ENCODE measurements at places on chromosomes 1 and 21.

- DNase-seq, result no peak
These were observed 27.1 kb downstream of the CRNN start for GRCh38 chr1:152386940-152387339.

GRCh38 chr21:31509194-31510017, 150.1 kb upstream of the SOD1 start:
- DNase-seq, result peak; percentile 90

DNA sequence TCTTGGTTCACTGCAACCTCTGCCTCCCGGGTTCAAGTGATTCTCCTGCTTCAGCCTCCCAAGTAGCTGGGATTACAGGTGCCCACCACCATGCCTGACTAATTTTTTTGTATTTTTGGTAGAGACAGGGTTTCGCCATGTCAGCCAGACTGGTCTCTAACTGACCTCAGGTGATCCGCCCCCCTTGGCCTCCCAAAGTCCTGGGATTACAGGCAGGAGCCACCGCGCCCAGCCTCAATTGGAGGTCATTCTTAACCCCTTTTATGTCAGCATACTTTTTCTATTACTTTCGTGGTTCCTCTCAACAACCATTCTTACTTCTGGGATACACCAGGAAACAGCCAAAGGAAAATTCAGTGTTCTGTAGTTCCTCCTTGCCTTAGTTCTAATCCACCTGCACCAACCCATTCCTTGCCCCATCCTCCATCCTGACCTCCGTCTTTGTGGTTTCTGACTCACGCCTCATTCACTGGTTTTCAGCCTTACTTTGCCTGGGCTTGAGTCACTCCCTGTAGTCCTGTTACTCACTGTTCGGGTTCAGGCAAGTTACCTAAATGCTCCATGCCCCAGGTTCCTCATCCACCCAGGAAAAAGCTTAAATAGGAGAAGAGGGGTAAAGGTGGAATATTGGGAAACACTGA, 12.9 kb upstream of the BCL10 start:
- peak; percentile 51 for DNase-seq

GRCh38 chr1:32758795-32759430, 56.3 kb upstream of the SYNC start:
- no peak for DNase-seq

- no peak for DNase-seq
These were observed 453.3 kb downstream of the NUF2 start for GRCh38 chr1:163774978-163775620.

GRCh38 chr1:162228586-162228985, 148.1 kb downstream of the SPATA46 start:
- DNase-seq, result no peak

DNA sequence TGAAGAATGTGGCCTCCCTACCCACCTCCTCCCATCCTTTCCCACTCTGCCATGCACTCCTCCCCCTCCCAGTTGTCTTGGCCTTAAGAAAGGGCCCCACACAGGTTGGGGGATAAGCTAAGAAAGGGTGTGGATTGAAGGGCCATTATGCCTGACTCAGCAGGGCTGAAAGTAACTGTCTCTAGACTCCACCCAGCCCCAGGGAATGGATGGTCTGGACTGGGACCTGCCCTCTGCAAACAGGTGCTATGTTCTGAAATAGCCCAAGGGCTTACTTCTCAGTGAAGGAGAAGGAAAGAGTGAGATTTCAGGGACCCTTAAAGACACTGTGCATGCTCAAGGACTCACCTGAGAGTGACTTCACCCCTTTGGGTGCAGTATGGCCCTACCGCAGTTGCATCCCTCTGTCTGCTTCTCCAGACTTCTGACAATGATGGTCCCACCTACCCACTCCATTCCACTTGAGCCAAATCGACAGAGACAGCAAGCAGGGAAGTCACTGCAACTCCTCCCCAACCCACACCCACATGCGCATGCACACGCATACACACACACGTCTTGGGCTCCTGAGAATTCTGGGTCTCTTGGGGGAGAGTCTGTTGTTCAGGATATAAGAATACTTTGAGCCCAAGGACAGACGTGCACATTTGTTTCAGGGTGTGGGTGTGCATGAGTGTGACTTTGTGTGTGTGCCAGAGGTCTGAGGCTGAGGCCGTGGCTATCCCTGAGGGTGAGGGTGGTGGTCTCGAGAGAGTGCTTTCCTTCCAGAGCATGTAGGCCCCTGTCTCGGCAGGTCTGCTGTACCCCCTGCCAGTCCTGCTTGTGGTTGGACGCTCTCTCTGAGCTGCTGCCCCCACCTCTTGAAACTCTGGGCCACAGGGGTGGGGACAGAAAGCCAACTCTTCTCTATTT, 231.9 kb downstream of the PTPRU start:
- DNase-seq, result no peak

DNA sequence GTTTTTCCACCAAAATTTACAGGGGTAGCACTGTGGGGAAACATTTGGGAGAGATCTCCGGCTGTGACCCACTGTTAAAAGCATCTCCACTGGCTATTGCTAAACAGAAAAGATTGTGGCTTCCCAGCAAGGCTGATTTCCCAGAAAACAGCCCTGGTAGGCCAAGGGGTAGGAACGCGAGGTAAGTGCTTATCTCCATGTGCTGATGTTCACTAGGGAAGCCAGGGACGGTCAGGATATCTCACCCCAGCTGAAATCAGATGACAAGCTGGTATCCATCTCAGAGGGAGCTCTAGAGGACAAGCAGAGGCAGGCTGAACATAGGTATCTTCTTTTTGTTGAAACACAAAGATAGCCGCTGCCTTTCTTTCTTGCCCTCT, 63.6 kb downstream of the MIS18A start:
- no peak for DNase-seq

- no peak for DNase-seq
These were observed 78.4 kb downstream of the CD58 start for GRCh38 chr1:116492358-116492811.

GRCh38 chr1:1156140-1157032, 17.3 kb upstream of the TTLL10 start:
- DNase-seq, result no peak

- no peak for DNase-seq
These were observed 459.2 kb upstream of the DAB1 start for GRCh38 chr1:57882934-57883641.

DNA sequence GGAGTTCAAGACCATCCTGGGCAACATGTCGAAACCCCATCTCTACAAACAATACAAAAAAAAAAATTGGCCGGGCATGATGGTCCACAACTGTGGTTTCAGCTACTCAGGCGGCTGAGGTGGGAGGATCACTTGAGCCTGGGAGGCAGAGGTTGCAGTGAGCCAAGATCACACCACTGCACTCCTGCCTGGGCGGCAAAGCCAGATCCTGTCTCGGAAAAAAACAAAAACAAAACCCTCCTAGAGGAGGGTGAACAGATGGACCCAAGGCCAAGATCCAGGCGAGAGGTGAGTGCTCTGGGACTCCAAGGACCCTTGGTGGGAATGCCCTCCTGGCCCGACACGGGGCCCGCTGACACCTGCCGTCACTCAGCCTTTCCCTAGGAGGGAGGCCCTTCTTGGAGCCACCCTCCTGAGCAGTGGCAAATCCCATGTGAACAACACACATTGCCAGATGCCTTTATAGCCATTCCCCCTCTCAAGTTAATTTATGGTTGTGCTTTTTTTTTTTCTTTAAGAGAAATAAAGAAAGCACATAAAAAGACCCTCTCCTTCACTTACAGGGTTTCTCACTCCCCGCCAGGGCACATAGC, 380 bp downstream of the TFF2 start:
- no peak for DNase-seq

DNA sequence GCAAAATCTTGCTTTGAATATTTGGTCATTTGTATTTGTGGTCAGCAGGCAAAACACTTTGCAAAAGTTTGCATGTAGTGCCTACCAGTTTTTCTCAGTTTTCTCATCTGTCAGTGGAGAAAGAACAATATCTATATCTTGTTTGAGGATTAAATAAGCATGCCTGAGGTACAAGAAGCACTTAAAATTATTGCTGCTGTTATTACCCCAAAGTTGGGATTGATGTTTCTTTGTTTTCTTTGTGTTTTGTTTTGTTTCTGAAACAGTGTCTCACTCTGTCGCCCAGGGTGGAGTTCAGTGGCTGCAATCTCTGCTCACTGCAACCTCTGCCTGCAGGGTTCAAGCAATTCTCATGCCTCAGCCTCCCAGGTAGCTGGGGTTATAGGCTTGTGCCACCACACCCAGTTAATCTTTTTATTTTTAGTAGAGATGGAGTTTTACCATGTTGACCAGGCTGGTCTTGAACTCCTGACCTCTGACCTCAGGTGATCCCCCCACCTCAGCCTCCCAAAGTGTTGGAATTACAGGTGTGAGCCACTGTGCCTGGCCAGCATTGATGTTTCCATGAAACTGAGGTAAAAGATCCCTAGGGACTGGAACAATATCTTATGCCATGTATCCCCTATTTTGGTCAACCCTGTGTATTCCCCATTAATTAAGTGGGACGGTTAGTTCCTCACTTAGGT, 15.9 kb downstream of the RAP1A start:
- no peak for DNase-seq

GRCh38 chr1:203539831-203540546, 46.0 kb downstream of the OPTC start:
- no peak for DNase-seq

GRCh38 chr21:42120101-42120902, 49.2 kb downstream of the UMODL1 start:
- DNase-seq, result no peak

GRCh38 chr1:6097824-6098223, 52.1 kb downstream of the KCNAB2 start:
- no peak for DNase-seq

DNA sequence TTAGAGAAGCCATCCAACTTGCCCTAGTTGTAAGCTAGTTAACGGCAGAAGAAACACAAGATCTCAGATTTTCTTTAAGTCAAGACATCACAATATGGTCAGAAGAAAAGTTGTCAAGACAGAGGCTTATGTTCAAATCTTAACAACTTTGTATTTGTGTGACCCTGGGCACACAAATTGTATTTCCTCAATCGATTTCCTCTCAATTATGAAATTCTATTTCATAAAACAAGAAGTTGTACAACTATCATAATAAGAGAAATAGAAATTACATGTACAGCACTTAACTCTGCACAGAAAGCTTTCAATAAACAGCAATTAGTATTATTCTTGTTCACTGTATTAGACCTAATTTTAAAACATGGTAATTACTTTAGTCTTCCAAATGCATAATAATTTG, 62.9 kb upstream of the SDC3 start:
- no peak for DNase-seq

- DNase-seq, result no peak
These were observed 23.1 kb upstream of the TRAF3IP3 start for GRCh38 chr1:209732725-209733124.

- no peak for DNase-seq
These were observed 35.1 kb downstream of the FGGY start for GRCh38 chr1:59331686-59332620.

- DNase-seq, result no peak
These were observed 7.8 kb upstream of the CPLANE2 start for GRCh38 chr1:16244650-16245285.

- no peak for DNase-seq
These were observed 2.0 kb downstream of the ATF3 start for GRCh38 chr1:212610575-212610967.

DNA sequence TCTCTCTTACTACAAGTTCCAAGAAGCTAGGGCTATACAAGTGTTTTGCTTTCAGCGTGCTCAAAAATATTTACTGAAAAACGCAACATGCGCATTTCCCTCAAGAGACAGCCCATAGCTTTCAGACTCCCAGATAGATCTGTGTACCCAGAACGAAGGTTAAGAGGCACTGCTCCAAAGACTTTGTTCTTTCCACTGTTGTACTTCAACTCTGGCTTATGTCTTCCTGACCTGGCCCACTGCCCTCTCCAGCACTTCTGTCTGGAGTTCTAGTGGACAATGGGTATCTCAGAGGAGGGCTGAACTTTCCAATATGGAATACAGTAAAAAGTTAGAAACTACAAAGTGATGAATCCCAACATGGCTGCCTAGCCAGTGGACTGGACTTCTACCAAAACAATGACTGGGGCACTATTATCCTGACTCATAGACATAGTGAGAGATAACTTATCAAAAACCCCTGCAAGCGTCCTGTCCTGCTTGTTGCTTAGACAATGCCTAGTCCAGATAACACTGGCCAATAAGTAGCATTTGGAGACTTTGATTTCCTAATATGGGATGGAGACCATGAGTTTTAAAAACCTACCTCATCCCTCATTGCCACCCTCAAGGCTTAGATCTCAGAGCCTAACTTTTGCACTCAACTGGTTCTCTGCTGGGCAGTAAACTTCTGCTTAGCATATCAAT, 8.8 kb upstream of the ADAR start:
- DNase-seq, result no peak

DNA sequence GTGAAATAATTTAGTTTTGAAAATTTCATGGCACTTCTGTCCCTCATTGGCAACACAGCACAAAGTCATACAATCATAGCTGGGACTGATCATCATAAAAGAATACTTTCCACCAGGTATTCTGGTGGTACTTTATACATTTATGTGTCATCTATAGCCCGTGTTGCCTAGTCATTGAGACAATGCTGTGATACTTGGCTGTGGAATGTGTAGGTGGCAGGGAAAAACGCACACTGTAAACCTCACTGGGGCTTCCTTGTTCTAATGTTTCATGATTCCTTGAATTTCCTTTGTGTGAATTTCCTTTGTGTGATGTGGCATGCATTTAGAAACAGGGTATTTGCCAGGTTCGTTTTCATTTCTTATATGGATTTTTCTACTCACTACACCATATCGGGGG, 118.3 kb downstream of the FMN2 start:
- DNase-seq, result no peak

- DNase-seq, result no peak
These were observed 315.8 kb upstream of the KAZN start for GRCh38 chr1:14282707-14283106.

GRCh38 chr1:8905582-8906191, 27.2 kb upstream of the ENO1 start:
- DNase-seq, result no peak

- no peak for DNase-seq
These were observed 258.3 kb upstream of the KAZN start for GRCh38 chr1:14340002-14340785.

DNA sequence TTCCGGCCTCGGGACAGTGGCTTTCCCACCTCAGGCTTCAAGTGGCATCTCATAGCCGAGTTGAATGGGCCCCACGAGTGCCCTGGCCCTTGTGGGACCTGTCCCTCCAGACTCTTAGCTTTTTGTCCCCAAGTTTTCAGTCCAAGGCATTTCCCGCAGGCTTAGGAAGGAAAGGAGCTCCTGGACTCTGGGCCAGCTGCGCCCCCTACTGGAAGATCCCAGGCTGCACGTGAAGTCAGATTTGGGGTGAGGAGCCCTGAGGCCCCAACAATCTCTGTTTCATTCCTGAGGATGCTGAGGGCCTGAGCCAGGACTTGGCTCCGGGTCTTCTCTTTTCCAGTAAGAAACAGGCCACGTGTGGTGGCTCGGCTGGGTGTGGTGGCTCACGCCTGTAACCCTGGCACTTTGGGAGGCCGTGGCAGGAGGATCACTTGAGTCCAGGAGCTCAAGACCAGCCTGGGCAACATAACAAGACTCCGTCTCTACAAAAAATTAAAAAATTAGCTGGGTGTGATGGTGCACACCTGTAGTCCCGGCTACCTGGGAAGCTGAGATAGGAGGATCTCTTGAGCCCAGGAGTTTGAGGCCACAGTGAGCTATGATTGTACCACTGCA, 67.4 kb downstream of the ARHGEF10L start:
- DNase-seq, result peak; percentile 64

All from activated T-cell treated with anti-CD3 and anti-CD28 coated beads, Interleukin-2, amount 50 U/mL, for 72 hours (primary cell).